ENCODE measurements at places on chromosomes 6 and 20.

- DNase-seq, result no peak
Observed at GRCh38 chr20:62391165-62392076, 4.5 kb downstream of the RPS21 start.

GRCh38 chr6:162572240-162572639 is 155.3 kb downstream of the PRKN start:
- DNase-seq, result no peak

DNA sequence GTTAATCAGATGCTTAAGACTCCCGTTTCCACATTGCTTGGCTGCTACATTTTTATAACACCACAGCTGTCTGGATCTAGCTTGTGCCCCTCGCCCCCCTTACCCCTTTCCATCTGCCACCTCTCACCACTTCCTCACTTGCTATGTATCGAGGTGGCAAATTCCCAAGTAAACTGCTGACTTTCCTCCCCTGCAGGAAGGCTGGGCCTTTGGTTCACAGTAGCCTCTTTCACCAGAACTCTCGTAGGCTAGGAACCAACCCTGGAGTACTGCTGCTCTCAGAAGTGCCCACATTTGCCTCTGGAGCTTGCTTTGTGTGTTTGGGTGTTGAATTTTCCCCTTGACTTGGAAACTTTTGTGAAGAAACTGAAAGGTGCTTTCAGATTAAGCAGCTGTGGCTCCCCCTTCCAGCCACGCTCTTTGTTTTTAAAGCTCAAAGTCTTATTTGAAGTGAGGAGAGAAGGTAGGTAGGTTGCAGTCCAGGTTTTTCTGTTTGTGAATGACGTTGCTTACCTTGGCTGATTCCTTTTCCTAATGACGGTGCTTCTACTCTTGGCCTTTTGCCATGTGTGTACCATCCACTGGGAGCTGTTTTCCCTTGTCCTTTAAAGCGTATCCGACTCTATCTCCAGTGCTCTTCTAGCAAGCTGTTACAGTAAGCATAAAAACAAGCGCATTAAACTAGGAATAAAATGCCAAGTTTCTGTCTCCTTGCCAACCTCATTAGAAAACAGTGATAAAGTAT is 90.4 kb downstream of the CARMIL1 start:
- DNase-seq, result no peak

DNA sequence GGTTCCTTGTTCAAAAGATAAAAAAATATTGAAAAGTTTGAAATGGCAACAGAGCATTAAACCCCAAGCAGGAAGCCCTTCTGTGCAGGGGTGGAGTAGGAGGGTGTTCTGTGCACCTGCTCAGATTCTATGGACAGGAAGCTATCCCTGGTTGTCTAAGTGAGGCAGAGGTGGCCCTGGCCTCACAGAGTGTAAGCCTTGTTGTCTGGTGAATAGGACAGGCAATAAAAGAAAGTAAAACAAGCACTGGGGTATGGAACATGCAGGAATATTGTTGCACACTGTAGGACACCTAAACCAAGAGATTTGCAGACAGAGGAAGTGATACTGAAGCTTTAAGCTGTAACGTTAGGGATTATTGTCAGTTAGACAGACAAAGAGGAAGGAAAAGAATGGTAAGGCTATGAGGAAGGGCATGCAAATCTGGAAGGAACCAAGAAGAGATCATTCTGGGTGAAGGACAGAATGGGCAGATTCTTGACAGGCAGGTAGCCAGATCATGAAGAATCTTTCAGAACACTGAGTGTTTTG is 66.8 kb downstream of the TBC1D7 start:
- no peak for DNase-seq

DNA sequence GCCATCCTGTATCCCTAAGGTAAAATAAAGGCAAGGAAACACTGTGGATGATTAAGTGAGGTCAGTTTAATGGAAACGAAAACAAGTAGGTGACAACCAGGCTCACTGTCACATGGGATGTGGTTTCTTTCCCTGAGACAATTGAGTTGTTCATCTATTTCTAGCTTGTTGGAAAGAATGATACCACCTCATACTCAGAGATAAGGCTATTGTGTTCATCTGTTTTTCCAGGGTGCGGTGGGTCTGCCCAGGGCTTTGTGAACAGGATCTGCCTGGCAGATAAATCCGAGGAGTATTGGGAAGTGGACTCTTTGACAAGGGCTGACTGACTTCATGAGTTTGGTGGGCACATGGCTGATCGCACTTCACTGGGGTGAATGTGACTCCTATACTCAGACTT is 80.8 kb upstream of the TIAM2 start:
- DNase-seq, result no peak

- DNase-seq, result no peak
Observed at GRCh38 chr20:20359628-20360027, 8.3 kb upstream of the INSM1 start.

DNA sequence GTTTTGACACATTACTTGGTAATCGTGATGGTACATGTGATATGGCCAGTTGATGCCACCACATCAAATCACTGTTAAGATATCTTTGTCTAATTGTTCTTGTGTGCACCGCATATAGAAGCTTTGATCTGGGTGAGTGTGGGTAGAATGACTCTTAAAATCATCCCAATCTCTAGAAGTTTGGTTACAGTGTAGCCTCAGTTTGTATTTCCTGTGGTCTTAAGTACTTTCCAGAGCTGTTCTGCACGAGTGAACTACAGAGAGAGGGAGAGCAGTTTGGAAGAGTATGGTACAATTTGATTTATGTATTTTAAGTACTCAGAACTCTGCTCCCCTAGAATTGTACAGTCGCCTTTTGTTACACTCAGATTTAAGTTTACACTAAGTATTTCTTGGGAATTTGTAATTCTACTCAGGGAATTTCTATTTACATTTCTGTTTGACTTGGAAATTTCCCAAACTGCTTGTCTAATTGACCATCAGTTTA is 37.5 kb downstream of the SNX9 start:
- peak; percentile 10 for DNase-seq

DNA sequence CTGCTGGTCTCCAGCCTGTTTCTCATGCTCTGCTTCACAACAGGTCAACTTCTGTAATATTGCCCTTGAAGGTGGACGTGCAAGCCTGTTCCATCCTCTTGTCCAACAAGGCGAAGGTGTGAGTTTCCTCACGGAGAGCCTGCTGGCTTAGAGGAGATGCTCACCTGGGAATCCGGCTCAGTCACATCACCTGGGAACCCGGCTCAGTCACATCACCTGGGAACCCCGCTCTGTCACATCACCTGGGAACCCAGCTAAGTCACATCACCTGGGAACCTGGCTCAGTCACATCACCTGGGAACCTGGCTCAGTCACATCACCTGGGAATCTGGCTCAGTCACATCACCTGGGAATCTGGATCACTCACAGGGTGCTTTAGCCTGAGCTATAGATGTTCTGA is 230.1 kb downstream of the ERMARD start:
- no peak for DNase-seq

GRCh38 chr20:48584391-48585060 is 243.3 kb downstream of the PREX1 start:
- DNase-seq, result no peak

DNA sequence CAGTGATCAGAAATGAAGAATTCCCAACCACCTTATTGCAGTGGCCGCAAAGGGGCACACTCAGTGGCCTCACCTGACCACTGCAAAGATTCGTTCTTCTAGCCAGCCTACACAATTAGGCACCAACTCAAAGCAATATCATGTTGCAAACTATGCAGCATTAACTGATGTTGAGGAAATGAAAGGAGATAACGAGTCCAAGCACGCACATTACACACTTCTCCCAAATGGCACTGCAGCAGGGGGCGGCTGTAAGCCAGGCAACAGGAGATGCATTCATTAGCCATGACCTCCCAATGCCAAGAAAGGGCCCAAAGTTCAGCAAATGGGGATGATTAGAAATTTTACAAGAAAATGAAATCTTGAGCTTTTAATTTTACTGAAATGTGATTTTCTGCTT is 39.3 kb downstream of the ATXN1 start:
- no peak for DNase-seq

GRCh38 chr6:46849361-46849690 is 56.1 kb downstream of the MEP1A start:
- no peak for DNase-seq

GRCh38 chr20:63046841-63047240 is 40.1 kb upstream of the BHLHE23 start:
- no peak for DNase-seq

DNA sequence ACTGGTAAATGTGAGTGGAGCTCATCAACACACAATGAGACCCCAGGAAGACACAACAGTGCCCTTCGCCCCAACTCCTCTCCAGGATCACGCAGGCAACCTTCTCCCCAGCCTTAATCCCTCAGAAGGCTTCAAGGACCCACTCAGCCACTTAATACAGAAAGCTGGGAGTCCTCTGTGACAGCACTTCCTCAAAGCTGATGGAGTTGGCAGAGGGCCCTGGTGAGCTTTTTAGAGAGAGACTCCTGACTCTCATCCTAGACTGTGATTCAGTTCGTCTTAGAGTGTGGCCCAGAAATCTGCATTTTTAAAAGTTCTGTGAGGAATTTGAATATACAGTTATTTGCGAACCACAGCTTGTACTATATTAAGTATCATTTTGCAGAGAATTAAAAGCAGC is 187.7 kb downstream of the UST start:
- no peak for DNase-seq

DNA sequence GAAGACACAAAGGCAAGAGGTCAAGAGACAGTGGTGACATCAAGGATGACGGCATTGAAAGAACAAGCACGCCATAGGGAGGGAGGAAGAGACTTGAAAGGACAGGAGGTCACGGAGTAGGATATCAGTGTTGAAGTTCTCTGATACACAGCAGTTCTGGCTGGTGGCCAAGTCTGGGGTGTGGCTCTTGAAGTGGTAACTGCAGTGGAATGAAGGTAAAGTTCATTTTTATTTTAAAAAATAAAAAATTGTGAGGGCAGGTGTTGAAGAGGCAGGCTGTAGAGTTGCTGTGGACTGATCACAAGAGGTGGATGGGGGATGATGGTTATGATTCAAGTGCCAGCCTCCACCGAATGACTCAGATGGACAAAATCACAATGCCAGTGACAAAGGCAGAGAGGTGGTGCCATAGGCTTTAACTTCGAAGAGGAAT is 53.2 kb upstream of the BMP2 start:
- DNase-seq, result no peak

DNA sequence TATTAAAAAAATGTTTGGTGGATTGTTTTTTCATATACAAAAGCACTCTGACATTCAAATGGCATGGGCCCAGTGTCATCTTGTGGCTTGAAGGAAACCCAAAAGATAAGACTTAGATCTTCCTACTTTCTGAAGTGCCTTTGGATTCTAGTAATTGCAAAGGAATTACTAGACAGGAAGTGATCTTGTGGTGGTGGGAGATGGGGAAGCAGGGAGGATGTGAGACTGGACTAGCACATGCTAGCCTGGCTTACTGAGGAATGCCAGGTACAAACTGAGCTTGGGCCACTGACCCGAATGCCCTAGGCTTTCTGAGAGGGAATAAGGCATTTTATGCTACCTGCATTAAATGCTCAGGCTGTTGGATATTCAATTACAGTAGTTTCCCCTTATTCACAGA is 59.0 kb downstream of the AFG1L start:
- no peak for DNase-seq

DNA sequence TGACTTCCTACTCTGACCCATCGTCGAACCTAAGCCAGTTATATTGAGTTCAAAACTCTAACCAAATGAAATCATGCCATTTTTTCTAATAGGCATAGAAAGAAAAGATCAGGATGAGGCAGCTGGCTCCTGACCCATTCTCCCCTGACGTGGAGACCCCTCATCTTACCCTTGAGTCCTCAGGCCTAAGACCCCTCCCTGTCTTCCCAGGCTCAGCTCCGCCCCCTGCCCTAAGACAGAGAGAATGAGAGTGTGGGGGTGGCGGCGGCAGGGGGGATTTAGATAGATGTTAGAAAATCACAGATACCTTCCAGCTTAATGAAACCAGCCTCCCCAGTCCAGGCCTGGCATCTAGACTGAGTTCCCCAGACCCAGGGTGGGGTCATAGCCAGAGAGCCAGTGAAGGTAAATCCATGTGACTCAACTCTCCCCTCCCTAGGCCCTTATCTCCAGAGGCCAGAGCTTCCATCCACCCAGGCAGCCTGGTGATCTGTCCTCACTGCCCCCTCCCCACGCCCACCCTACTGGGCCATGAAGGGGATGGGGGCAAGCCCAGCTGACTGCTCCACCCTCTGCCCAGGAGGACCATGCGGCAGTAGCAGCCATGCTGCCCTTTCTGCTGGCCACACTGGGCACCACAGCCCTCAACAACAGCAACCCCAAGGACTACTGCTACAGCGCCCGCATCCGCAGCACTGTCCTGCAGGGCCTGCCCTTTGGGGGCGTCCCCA is 6.8 kb downstream of the TMEM63B start:
- DNase-seq, result no peak

DNA sequence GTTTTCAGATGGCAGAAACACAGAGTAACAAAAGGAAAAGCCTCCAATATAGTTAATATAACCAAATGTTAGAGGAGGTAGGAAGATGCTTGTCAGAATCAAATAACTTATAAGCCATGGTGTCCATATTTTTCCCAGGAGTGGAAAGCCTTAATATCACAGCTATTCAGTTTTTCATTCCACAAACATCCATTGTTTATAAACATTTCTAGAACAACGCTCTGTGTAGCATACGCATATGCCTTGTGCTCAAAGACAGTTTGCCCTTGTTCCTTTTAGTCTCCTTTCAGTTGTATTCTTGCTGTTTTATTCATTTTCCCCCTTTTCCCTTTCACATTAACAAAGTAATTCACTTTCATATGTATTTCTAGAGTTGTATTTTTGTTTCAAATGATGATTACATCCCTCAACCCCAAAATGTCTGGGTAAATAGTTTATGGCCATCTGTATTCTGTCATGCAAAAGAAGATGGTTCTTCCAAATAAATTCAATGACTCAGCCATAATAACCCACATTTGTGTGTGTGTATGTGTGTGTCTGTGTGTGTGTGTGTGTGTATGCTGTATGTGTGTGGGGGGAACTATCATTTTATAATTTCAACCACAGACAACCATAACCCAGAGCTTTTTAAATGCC is 455.7 kb upstream of the SOX4 start:
- no peak for DNase-seq

DNA sequence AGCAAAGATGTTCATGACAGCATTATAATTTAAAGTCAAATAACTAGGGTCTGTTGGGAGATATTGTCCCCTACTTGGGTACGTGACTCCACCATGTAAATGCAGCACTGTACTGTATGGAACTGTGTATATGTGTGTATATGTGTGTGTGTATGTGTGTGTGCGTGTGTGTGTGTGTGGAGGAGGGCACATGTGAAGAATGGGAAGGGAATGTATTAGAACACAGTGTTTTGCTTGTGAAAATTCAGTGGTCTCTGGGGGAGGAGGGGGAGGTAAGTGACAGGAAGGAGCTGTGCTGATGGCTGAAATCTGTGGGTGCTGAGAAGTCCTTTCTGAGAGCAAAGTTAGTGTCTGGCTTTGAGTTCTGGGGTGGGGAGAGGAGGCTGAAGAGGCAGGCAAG is 23.9 kb upstream of the VEGFA start:
- DNase-seq, result no peak

DNA sequence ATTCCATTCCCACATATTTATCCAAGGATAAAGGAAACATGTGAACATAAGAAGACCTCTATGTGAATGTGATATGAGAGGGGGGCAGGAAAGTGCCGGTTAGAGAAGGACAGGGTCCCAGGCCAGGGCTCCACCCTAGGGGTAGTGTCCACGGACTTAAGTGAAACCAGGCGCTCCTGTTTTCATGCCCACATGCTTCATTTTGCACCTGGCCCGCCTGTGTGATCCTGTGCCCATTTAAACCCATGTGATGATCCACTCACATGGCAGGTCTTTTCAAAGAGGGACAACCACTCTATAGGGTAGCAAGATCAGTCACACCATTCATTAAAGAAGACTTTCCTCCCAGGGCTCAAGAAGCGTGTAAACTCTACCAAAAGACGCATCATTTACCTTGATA is 865.3 kb upstream of the GJE1 start:
- no peak for DNase-seq

GRCh38 chr20:61205769-61206168 is 46.3 kb upstream of the CDH4 start:
- no peak for DNase-seq

All from ACHN (cell line).